ENCODE measurements at places on chromosomes 5 and 9. TPM values are rescaled to one million over a fixed set of nuclear protein-coding genes. Genes with fewer than 3 reads are reported as not detected.

ARHGEF28 gene
- 28.3 TPM for total RNA-seq

DNA sequence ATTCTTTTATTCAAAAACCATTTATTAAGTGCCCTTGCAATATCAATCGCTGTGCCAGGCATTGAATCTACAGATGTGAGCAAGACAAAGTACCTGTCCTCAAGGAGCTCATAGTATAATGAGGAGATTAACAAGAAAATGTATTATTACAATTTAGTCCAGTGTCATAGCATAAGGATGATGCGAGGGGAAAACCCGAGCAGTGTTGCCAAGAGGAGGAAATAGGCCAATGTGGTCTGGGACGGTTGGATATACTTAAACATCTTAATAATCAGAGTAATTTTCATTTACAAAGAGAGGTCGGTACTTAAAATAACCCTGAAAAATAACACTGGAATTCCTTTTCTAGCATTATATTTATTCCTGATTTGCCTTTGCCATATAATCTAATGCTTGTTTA, 18.5 kb downstream of the CD274 start:
- H3K27ac ChIP-seq: no peak overlapping the region
- H3K27me3 ChIP-seq: no peaks in the 10 kb centered on the region
- DNase-seq: no peak

- peaks cover 2% of the 10 kb centered on the region for H3K27me3 ChIP-seq
- H3K27ac ChIP-seq: peak overlapping the region; percentile 56
- no peaks in the 10 kb centered on the region for H3K36me3 ChIP-seq
- peak overlapping the region; percentile 56 for H3K4me3 ChIP-seq
- DNase-seq: no peak
These were observed 4.8 kb downstream of the NR2F1 start for GRCh38 chr5:93587597-93588351.

DNA sequence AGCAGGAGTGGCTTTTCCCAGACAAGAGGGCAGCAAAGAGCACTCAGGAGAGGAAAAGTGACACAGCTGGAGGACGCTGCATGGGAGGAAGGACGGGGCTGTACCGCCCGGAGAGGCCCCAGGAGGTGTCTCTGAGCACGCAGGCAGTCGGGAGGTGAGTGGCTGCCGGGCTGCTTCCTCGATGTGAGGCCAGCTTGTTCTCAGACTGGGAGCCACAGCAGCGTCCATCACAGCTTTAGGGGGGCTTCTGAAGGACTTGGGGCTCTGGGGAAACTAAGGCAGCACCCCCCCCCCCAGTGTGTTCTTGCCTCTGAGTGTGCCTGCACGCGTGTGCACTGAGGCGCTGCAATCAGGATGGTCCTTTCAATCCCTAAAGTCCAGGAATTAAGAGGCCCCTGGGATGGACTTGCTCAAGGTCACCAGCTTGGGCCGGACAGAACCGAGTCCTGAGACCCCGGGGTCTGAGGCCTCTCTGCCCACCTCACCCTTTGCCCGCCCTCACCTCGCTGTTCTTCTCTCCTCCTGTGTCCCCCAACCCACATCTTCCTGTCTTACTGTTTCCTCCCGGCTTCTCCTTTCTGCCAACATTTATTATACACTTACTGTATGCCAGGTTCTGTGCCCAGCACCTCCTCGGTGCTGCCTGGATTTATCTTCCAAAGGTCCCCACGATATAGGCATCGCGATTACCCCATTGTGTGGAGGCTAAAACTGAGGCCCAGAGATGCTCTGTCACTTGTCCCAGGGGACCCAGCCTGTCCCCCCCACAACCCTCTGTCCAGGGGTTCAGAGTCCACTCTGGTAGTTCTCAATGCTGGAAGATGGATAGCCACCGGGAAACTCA, 32.9 kb downstream of the FAM163B start:
- no peak overlapping the region for H3K4me3 ChIP-seq
- H3K36me3 ChIP-seq: no peaks in the 10 kb centered on the region
- peaks cover 10% of the 10 kb centered on the region for H3K4me1 ChIP-seq
- H3K27ac ChIP-seq: no peak overlapping the region
- no peak for DNase-seq
- H3K27me3 ChIP-seq: no peaks in the 10 kb centered on the region

DNA sequence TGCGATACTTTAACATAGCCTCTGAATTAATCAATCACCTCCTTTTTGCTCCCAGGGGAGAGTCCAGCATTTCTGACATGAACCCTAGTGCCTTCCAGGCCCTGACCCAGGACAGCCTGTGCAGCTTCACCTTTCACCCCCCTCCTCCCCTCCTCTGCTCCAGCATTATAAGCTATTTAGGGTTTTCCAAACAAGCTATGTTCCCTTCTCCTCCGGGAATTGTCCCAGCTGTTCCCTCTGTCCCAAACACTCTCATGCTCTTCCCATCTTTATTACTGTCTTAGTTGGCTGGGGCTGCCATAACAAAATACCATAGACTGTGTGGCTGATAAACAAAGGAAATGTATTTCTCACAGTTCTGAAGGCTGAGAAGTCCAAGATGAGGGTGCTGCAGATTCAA, 161.5 kb downstream of the EBF1 start:
- no peak overlapping the region for H3K27ac ChIP-seq
- no peaks in the 10 kb centered on the region for H3K27me3 ChIP-seq
- H3K4me1 ChIP-seq: no peaks in the 10 kb centered on the region
- no peak for DNase-seq
- no peak overlapping the region for H3K4me3 ChIP-seq
- no peaks in the 10 kb centered on the region for H3K36me3 ChIP-seq

DNA sequence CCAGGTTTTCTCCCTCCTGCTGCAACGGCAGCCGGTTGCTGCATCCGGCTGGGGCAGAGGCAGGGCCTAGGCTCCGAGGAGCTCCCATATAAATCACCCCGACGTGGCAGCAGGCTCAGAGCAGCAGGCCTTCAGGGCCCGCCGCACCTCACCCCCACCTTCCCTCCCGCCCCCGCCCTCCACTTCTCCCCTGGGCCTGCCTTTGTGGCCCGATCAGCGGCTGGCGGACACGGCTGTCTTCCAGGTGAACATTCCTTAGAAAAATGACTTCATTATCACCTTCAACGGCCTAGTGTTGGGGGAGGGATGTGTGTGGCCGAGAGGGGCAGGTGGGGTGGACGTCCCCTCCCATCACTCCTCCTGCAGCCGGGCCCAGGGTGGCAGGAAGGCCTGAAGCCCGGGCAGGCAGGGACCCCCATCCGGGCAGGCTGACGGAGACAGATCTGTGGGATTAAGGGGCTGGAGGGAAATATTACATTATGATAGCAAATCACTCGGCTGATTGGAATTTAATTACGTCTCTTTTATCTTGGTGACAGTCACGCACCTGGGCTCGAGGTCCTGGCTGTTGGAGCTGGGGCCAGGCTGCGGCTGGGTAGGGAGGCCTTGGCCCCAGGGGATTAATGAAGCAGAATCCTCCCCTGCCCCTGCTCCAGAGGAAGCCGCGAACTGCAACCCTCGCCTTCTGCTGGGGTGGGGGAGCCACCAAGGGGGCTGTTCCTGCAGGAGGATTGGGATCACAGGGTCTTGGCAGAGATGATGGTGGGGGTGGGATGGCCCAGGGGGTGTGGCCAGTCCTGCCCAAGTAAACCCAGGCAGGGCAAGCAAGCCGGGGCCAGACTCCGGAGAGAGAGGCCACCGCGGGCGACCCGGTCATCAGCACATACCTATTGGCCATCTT, 38.4 kb upstream of the RXRA start:
- DNase-seq: no peak
- H3K27ac ChIP-seq: no peak overlapping the region
